D721Med (cell line): ENCODE measurements at places on chromosomes 4 and X.

DNA sequence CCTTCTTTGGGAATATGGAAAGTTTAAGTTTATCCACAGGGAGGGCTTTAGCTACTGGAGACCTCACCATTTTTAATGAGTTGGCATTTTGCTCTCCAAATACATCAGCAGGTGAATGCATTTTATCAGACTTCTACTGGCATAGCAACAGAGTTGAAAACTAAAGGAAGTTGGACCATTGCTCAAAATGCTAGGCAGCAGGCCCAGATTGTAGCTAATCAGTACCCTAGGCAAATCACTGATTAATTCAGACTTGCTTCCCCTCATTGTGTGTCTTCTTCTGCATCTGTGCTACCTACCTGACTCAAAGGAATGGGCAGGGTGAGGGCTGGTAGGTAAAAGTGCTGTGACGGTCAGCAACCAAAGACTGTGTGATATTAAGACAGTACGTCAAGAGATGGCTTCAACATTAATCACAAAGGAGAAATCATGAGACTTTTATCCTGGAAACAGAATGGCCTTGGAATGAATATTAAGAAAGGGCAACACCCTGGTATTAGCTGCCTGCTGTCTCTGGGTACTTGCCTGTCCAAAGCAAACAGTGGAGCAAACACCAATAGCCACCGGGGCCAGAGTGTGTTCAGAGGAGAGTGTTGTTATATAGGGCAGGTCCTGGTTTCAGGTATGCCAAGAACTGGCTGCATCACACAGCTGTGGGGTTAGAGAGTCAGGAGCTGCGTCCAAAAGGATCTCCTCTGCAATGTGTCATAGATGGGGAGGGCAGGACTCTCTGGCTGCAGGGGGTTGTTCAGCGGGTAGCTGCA is 17.1 kb upstream of the SMIM20 start:
- DNase-seq = no peak

GRCh38 chr4:138689187-138689586 is 326.4 kb upstream of the NOCT start:
- no peak for DNase-seq

- no peak for DNase-seq
Measured at GRCh38 chr4:181181331-181181730, 1061.9 kb upstream of the TENM3 start.

- DNase-seq = no peak
Measured at GRCh38 chr4:96916711-96917110, 1076.8 kb downstream of the PDHA2 start.

- no peak for DNase-seq
Measured at GRCh38 chrX:145821291-145821897, 3.8 kb downstream of the SLITRK2 start.

DNA sequence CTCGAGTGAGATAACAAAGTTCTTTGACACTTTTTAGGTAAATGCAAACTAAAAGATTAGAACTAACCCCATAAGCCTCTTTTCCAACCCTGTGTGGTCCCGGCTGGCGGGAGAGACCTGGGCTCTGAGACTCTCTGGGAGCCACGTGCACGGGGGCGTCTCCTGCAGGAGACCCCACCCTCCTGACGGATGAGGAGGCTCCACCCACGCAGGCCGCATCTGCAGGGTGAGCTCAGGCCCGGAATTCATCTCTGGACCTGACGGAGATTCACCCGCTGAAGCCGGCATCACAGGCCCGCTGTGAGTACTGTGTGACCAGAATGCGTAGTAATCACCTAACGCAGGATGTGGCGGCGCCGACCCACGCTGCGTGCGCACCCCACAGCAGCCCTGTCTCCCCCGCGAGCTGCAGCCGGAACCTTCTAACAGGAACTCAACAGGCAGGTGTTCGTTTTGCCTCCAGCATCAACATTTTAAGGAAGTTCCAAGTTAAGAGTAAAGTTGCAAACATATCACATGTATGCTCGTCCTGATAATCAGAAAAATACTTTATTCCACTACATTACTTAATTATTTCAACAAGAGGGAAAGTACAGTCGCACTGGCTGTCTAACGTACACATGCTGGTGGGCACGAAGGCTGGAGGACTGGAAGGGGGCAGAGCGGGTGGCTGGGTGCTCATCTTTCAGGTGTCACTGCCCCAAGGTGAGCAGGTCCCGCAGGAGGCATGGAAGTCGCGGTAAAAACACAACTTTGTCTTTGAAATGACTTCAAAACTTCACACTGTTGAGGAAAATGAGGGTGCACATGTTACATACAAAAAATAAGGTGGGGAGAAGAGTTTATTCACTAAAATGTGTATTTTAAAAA is 44.5 kb downstream of the FGFRL1 start:
- no peak for DNase-seq

DNA sequence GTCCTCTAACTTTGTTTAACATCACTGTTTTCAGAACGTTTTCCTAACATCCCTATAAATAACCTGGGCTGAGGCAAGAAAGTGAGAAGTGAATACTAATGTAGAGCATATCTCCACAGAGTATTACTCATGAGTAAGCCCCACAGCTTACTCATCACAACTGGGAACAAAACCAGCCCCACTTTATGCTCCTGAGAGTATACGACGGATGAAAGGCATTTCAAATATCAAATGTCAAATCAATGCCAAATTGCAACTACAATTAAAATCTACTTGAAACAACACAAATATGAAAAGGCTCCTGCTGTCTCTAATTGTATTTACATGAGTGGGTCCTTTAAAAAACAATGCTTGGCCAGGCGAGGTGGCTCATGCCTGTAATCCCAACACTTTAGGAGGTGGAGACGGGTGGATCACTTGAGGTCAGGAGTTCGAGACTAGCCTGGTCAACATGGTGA is 41.2 kb downstream of the SH3RF1 start:
- DNase-seq = no peak

DNA sequence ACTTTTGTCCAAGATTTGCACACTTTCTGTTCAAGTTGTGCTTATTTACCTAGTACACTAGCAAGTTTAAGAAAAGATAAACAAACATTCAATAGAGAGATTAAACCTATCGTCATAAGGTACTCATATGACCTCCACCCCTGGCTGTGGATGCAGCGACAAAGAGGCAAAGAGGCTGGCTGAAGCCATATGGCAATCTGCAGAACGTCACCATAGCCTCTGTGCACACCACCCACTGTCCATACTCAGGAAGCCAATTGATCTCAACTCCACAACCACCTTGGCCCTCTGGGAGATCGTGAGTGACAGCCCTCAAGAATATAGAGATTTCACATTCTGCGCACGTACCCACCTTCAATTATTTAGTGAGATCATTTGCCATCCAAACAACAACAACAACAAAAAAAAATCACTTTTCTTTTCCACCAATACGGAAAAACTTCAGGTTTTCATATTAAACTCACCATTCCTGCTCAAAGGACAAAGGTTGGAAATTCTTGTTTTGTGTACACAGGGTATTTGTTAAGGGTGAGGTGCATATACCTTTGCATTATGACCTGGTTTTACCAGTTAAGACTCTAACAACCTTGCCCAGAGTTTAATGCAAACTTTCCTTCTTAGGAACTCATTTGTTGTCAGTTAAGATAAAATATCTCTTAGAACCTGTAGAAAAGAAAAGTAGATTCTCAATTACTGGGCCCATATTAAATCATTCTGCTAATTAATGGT is 243.0 kb upstream of the FSTL5 start:
- DNase-seq = no peak
